ENCODE measurements at places on chromosomes 4 and X.

DNA sequence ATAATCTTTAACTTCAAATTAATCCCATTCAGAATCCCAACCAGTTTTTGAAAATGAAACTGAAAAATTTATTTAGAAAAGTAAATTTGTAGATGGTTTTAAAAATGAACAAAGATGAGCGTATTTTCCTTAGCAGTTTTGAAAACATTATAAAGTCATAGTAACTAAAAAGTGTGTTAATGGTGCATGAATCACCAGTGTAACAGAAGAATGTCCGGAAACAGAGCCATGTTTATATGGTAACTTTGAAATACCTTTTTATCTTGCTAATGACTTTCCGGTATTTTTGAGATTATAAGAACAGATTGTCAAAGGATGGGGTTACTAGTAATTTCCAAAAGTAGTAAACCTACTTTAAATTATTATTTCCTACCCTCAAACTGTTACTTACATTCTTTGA is 145.9 kb downstream of the IRS4 start:
- no peak for DNase-seq

GRCh38 chr4:59936566-59936965 is 1263.6 kb upstream of the ADGRL3 start:
- no peak for DNase-seq

- DNase-seq = no peak
Measured at GRCh38 chrX:65745992-65746391, 78.5 kb downstream of the MSN start.

DNA sequence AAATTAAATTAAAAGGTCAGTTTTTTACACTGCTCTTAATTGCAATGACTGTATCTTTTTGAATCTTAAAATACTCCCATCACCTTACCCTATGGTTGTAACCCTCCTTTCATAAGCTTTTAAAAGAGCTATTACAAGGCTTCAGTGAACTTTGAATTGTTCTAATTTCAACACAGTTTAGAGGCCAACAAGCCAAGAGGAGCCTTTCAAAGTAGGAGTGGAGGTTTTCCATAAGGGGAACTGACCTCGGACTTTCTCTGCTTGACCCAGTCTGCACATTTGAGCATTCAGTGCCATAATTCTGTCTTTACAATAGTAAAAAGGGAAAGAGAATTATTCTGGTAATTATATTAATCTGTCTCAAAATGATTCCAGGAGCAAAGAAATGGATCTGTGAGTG is 98.9 kb downstream of the PARM1 start:
- DNase-seq = no peak

DNA sequence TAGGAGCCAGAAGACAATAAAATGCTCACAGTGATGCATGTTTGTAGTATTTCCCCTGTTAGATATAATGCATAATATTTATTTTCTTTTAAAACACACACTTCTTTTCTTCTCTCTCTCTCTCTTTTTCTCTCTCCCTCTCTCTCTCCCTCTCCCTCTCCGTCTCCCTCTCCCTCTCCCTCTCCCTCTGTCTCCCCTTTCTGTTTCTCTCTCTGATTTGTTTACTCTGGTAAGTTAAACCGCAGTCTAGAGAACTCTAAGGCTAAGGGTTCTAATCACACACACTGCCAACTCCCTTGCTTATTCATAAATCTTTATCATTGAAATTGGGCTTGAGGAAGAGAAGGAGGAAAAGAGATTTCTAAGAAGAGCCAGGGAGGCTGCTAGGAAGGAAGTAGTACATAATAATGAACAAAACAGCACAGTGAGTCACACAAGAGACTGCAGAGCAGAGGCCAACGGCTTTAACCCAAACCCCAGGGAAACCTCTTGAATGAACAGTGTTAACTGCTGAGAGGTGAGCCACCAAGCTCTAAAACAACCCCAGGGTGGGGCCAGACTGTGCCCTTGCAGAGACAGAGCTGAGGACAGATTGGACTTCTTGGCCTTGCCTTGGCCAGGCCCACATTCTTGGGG is 9.1 kb upstream of the PHOX2B start:
- no peak for DNase-seq

DNA sequence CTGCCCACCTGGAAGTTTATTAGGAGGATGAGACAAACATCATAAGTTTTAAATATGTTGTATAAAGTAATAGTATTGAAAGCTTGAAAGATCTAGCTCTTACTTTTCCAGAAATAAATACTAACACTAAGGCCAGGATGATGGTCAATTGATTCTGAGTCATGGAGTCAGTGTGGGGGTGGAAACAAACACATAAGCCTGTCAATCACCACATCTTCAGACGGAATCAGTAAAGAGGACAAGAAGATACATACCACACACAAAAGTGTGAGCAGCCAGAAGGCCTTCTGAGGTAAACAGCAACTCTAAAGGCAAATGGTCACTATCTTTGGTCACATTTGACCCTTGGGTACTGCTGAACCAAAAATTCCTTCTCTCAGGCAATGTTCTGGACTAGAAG is 365.0 kb upstream of the RASGEF1B start:
- no peak for DNase-seq

- DNase-seq = no peak
Measured at GRCh38 chrX:7086384-7086783, 61.1 kb upstream of the STS start.

- DNase-seq = no peak
Measured at GRCh38 chr4:90099812-90100211, 27.4 kb upstream of the CCSER1 start.

DNA sequence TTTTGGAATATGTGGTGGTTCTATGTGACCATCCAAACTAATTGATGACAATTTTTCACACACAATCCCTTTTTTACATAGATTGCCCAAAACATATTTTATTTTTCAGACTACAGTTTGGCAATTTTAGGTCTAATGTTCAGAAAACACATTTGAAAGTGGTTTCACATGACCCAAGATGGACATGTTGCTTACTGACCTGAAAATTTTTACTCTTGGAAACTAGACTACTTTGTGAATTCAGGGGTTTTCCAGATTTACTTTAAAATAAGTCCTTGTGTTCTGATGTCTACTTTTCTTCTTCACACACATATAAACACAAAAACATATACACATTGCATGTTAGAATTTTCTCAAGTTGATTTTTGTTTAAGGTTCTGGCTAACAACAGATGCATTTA is 79.5 kb downstream of the HMGB2 start:
- DNase-seq = no peak

DNA sequence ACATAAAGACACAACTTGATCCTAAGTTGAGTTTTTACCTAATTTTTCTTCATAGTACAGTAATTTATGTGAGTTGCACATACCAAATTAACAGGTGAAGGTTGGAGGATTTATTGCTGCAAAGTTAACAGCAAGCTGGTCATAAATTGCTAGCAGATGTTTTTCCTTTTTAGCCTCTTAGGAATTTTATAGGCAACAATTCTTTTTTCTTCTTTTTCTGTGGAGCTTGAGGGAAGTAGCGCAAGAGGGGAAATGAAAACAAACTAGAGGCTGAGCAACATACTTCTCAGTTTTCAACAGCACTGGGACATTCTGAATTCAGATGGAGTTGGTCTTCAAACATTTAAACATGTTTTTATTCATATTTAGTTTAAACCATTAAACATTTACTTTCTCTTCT is 63.7 kb upstream of the TLR2 start:
- no peak for DNase-seq

DNA sequence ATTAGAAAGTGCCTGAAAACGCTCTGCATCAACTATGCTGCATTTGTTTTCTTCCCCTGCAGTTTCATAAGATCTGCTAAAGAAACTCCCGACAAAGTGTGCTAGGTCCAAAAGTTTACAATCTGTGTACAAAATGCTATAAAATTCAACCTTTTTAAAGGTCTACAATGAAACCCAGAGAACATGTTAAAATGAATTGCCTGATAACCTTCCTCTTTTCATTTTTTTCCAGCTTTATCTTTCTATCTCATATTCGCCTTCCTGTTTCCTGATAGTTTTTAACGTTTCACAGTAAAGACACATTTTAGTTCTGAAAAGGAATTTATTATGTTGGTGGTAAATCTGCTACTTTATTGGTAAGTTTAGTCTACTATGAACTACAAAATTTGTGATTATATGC is 9.5 kb upstream of the HPGDS start:
- DNase-seq = no peak

DNA sequence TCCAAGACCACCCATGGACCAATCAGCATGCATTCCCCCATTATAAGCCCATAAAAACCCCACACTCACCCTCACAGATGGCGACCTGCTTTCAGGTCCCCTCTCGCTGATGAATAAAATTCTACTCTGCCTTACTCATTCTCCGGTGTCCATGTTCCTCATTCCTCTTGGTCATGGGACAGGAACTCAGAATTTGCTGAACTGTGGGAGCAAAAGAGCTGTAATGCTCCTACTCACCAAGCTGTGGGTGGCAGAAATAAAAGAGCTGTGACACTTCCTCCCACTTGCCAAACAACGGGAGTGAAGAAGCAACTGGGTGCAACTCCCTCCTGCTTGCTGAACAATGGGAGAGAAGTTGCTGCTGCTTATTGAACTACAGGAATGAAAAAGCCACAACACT is 168.5 kb upstream of the PCDH18 start:
- DNase-seq = no peak

DNA sequence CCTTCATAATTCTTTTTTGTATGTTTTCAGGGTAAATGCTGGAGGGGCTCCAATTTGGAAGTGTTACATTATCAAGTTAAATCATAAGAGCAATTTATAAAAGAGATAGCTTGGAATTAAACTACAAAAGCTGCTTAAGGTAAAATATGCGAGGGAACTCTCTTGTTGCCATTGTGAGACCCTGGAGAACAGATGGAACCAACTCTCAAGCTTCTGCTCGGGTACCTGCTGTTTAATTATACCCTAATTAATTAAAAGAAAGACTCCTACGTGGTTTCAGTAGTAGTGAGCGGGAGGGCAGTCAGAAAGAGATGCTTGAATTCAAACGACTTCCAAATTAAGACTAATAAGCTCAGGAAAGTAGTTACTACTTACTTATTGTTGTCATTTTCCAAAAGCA is 313.1 kb upstream of the TACR3 start:
- DNase-seq = no peak

GRCh38 chr4:38930204-38930603 is 62.6 kb downstream of the FAM114A1 start:
- DNase-seq = no peak

- no peak for DNase-seq
Measured at GRCh38 chr4:97491856-97492255, 651.4 kb downstream of the STPG2 start.

GRCh38 chrX:69298466-69299140 is 133.3 kb upstream of the PJA1 start:
- no peak for DNase-seq

DNA sequence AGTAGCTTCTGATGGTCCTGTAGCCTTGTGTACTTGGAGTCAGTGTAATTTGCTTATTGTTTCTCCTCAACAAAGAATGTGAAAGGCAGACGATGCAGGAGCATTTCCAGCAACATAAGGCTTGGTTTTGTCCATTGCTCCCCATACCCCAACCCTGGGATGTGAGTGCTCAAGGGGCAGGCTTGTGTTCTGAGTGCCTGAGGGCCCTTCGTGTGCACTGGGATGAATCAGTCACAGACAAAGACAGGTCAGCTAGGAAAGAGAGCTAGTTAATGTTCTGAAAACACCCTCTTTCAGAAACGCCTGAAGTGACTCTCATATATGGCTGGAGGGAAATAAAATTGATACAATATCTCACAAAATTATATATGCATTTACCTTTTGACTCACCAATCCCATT is 59.1 kb downstream of the PRPS1 start:
- no peak for DNase-seq

GRCh38 chr4:106981431-106981830 is 54.7 kb downstream of the DKK2 start:
- no peak for DNase-seq

Measured in RPMI8226 (cell line).